NCI-H1105 treated with DMSO at 0.1 percent for 48 hours (cell line): ENCODE measurements at places on chromosomes 2 and 18.
A peak's percentile ranks its signal among the peaks of the same experiment; 100 is the strongest.

- DNase-seq = no peak
Measured at GRCh38 chr2:208354964-208355381, 51.6 kb upstream of the PTH2R start.

DNA sequence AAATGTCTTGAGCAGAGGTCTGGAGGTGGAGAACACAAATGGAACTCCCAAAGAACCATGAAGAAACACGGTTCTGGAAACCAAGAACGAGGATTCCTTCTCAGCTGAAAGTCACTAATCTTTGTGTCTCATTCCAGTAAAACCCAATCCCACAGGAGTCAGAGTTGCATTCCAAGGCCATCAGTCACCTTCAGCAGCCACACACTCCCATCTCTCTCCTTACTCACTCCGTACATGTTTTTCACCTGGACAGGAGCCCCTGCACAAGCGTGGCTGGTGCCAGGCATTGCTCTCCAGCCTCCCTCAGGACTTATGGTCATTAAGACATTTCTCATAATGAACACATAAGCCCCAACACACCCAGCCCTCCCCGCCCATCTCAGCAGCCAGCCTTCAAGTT is 175.4 kb upstream of the SIX2 start:
- DNase-seq = no peak

- no peak for DNase-seq
Measured at GRCh38 chr18:42534313-42534712, 579.3 kb downstream of the PIK3C3 start.

- no peak for DNase-seq
Measured at GRCh38 chr2:73339201-73339600, 45.9 kb upstream of the EGR4 start.

GRCh38 chr2:238974501-238975166 is 126.7 kb downstream of the TWIST2 start:
- DNase-seq = no peak

DNA sequence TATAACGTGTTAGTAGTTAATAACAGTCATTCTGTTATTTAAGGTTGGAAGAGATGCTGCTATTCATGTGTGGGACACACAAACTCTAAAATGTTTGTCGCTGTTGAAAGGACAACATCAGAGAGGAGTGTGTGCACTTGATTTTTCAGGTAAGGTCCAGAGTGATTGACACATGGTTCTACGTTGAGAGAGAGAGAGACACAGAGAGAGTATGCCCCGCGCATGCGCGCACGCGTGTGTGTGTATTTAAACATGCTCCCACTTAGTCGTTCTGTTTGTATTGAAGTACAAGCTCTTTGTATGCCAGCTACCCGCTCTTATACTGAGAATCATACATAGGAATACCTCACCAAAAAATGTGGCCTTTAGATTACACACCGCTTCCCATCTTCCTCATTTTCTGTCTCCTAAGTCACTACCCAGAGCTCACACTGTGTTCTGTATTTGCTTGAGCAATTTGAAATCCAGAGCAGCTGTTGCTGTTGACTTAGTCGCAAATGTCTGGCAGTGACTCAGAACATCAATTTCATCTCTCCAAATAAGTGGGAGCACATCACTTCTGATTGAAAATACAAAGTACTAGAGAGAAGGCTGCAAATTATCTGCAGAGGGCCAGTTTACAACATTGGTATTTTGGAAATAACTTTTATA is 148.1 kb downstream of the EML6 start:
- DNase-seq = peak; percentile 86
